Right lung (tissue), 10 donors: ENCODE measurements at places on chromosomes 2 and 18. TPM values are rescaled to one million over a fixed set of nuclear protein-coding genes. Genes with fewer than 3 reads are reported as not detected.

HOXD4 gene
- 0.35 TPM for polyA plus RNA-seq

DNAJC5G gene
- polyA plus RNA-seq: not detected

YWHAQ gene
- 441 TPM for polyA plus RNA-seq

FAM237A gene
- polyA plus RNA-seq: not detected

KLHL41 gene
- 5.8 TPM for polyA plus RNA-seq

NCKAP1 gene
- 126 TPM for polyA plus RNA-seq

FLACC1 gene
- polyA plus RNA-seq: 2.5 TPM

ESPNL gene
- 8.8 TPM for polyA plus RNA-seq

MAL gene
- polyA plus RNA-seq: 0.51 TPM

PSMD14 gene
- 48.1 TPM for polyA plus RNA-seq

CCDC121 gene
- polyA plus RNA-seq: 11.6 TPM

GPC1 gene
- 57.5 TPM for polyA plus RNA-seq

CGREF1 gene
- polyA plus RNA-seq: 0.45 TPM

BCL2L11 gene
- 28.3 TPM for polyA plus RNA-seq

REG1B gene
- not detected for polyA plus RNA-seq
